ENCODE measurements at places on chromosomes 13 and 19.
A peak's percentile ranks its signal among the peaks of the same experiment; 100 is the strongest.

- no peak for DNase-seq
Observed at GRCh38 chr19:42288387-42288786, 13.5 kb upstream of the PRR19 start.

DNA sequence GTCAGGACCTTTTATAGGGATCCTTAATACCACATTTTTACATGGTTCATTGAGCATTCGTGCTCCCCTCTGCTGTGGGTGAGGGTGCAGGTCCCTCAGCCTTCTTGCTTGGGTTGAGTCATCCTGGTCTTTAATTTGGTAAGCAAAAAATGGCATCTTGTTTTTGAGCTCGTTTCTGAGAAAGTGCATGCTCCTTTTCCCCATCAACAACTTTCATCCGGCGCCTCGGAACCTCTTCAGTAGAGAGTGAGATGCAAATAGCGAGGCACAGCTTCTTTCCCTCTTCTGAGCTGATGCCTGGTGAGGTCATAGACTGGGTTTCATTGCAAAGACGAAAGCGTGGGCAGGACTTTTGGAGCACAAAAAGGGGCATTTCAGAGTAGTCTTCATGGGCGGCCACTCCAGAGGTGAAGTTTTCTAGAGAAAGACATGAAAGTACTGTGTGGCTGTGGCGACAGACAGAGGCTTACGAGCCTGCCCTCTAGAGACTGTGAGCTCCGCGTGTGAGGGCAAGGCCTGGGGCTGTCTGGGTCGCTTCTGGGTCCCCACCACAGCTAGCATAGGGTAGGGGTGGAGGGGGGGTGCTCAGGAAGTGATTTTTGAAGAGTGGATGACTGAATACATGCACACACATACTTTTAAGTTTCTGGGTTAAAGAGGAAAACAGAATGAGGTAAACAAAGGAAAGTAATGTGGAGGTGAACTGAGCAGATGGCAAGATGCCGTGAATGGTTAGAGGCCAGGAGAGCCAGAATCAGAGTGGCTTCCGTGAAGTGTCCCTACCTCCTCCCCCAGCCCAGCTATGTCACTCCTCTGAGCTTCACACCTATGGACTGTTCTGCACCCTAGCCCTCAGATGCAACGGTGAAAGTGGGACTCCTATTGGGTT lies 44.3 kb downstream of the BBC3 start:
- peak; percentile 62 for DNase-seq

DNA sequence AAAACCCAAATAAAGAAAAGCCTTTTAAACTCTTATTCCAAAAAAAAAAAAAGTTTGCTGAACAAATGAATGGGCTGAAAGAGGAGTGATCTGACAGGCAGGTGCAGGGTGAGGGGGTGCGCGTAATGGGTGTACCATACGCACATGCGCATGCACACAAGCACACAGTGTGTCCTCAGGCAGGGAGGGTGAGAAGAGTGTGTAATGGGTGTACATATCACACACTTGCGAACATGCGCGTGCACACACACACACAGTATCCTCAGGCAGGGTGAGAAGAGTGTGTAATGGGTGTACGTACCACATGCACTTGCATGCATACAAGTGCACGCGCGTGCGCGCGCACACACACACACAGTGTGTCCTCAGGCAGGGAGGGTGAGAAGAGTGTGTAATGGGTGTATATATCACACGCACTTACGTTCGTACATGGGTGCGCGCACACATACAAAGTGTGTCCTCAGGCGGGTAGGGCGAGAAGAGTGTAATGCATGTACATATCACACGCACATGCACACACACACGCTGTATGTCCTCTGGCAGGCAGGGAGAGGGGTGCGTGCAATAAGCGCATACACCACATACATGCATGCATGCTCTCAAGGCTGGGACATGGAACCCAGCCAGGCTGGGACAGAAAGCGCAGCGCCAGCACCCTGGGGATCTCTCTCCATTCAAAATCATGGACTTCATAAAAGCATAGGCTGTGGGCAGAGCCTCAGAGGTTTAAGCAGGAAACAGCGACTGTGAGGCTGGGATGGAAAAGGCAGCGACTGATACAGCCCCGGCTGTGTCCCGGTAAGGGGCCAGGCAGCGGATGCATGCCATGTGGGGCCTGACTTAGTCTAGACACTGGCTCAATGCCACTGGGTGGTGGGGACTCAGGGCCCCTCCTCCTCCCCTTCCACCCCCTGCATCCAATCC lies 70.4 kb downstream of the CEBPG start:
- no peak for DNase-seq

- no peak for DNase-seq
Observed at GRCh38 chr19:42074513-42075363, 1.2 kb upstream of the ZNF574 start.

- DNase-seq: no peak
Observed at GRCh38 chr13:105655046-105655445, 880.4 kb downstream of the EFNB2 start.

GRCh38 chr13:68588623-68589022 lies 1358.5 kb upstream of the PCDH9 start:
- no peak for DNase-seq

- no peak for DNase-seq
Observed at GRCh38 chr19:40314656-40315055, 29.5 kb upstream of the AKT2 start.

DNA sequence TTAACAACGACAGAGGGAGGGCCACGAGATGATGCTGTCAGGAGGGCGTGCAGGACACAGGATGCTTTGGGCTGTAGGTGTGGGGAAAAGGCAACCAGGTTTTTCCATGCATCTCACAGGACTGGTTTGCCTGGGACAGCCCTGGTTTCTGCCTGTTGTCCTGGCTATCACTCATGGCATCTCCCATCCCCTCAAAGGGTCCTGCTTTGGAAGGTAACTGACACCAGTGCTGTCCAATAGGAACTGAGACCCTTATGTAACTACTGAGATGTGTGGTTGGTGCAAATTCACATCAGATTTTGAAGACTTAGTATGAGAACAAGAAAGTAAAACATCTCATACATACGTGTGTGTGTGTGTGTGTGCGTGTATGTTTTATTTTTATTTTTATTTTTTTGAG lies 144.2 kb downstream of the URI1 start:
- DNase-seq: no peak

DNA sequence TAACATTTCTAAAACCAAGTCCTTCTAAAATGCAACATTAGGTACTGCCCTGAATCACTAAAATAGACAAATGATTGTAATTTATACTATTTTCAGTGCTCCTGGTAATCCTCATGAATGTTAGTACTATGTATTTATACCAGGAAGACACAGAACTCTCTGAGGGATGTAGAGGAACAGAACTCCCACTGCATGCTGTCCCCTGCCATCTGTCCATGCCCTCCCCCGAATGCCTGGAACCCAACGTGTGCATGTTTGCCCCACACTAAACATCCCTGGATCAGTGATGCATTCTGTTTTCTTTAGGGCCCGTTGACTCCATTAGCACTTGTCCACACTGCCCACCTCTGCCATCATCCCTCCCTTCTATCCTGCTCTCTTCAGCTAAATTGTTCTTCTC lies 26.5 kb downstream of the ENOX1 start:
- no peak for DNase-seq

DNA sequence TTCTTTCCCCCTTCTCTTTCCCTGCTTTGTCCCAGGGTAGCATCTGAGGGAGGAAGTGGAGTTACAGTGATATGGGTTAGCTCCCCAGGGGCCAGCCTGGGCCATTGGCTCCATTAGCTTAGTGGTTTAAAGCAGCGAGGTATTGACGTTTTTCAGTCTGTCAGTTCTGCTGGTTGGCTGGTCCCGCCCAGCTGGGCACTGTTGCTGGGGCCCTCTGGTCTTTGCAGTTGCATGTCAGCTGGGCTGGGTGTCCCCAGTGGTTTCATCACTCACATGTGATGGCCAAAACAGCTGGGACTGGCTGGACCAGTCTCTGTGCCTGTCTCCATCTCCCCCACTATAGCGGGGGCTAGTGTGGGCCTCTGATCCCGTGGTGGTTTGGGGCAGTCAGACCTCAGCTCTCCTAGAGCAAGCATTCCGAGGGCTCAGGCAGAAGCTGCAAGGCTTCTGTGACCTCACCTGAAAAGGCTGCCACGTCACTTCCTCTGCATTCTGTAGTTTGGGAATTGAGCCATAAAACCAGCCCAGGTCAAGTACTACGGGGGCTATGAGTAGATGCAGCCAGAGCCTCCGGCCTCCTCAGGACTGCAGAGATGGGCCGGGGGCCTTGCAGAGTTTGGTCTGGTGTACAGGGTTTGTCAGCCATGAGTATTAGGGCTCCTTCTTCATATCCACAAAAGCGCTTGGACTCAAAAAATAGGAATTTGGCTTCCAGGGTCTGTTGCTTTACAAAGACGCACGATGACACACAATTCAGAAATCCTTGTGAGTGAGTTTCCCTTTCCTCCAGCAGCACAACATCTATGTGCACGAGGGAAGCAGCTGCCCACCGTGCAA lies 30.0 kb downstream of the TSSK6 start:
- DNase-seq: no peak

- DNase-seq: no peak
Observed at GRCh38 chr19:19379527-19379926, 25.9 kb upstream of the GATAD2A start.

All from activated CD4-positive, CD25-positive, alpha-beta regulatory T cell (primary cell).